ENCODE measurements at places on chromosomes 2 and 18.

- H3K4me1 ChIP-seq = no peaks in the 10 kb centered on the region
- no peak overlapping the region for H3K27ac ChIP-seq
- H3K36me3 ChIP-seq = no peaks in the 10 kb centered on the region
- peaks cover 3% of the 10 kb centered on the region for H3K27me3 ChIP-seq
- no peak for DNase-seq
Measured at GRCh38 chr18:40938615-40939014, 1016.4 kb upstream of the PIK3C3 start.

DNA sequence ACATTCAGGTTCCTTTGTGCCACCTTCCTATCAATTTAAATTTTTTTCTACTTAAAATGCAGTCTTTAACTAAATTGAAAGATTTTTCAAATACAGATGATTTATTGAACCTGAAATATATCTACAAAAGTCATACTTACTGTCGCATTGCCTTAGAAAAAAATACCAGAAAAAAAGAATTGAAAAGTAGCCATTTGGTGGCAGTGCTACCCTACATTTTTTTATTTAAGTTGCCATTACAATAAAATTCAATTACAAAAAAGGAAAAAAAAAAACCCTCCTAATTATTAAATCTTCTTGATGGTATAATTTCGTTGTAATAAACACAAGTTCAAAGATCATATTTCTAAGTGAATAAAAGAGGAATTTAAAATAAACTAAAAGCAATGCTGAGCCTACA, 43.4 kb downstream of the DSC3 start:
- H3K4me3 ChIP-seq = no peak overlapping the region
- no peaks in the 10 kb centered on the region for H3K4me1 ChIP-seq
- no peak for DNase-seq
- no peaks in the 10 kb centered on the region for H3K27me3 ChIP-seq
- H3K27ac ChIP-seq = no peak overlapping the region

GRCh38 chr18:68757126-68757525, 40.8 kb upstream of the CCDC102B start:
- no peaks in the 10 kb centered on the region for H3K36me3 ChIP-seq
- no peak for DNase-seq
- no peaks in the 10 kb centered on the region for H3K4me1 ChIP-seq
- H3K4me3 ChIP-seq = no peak overlapping the region

GRCh38 chr2:159904959-159905305, 106.9 kb upstream of the CD302 start:
- H3K4me1 ChIP-seq = peaks cover 38% of the 10 kb centered on the region
- peaks cover 2% of the 10 kb centered on the region for H3K27me3 ChIP-seq
- H3K27ac ChIP-seq = peak overlapping the region; percentile 89
- H3K4me3 ChIP-seq = peak overlapping the region; percentile 96

DNA sequence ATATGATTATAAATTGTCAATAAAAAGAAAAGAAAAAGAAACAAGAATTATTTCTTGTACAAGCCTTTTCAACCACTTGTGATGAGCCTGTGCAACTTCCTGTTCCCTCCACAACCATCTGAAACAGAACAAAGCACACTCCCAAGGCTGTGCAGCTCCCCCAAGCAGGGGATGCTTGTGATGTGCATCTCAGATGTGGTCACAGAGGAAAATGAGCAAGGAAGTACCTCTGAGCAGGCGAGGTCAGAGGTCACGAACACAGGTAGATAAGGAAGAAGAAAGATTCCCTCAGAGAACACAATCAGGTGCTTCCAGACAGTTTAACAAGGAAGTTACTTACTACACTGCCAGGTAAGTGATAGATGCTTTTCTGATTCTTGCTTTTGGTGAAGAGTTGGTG, 274.8 kb upstream of the SLC39A10 start:
- no peak overlapping the region for H3K27ac ChIP-seq
- H3K4me3 ChIP-seq = peak overlapping the region; percentile 18
- H3K4me1 ChIP-seq = peaks cover 12% of the 10 kb centered on the region
- H3K36me3 ChIP-seq = peaks cover 3% of the 10 kb centered on the region
- DNase-seq = no peak

DNA sequence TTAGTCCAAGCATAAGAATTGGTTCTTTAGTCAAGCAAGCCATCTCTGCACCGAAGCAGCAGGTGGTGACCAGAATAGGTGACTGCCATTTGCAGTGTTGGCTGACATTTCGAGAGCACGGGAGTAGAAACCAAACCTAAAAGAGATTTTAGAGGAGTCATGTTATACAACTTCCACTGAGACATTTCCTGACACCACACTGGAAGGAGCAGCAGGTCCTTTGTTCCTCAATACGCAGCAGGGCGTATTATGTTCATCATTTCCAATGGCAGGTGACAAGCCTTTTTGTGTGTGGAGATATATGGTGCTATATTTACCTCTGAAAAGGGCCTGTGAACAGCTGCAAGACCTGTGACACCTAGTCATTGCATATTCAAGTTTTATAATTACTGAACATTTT, 418.8 kb upstream of the NETO1 start:
- no peak overlapping the region for H3K4me3 ChIP-seq
- no peaks in the 10 kb centered on the region for H3K4me1 ChIP-seq

DNA sequence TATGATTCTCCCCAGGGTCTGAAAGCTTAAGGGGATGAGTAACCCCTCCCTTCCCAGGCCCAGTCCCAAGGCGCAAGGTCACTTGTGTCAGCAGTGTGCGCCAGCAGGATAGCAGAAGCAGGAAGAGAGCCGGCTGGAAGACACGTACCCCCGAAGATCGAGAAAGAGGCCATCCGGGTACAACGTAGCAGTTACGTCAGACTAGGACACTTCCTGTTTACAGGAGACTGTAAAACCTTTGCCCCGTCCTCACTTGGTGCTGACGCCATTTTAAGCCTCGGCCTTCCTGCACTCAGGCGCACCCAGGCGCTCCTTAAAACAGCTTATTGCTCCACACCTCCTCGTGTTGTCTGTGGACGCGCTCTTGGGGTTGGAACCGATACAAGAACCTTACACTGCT, 6.5 kb downstream of the CRYGB start:
- H3K27ac ChIP-seq = no peak overlapping the region
- no peak overlapping the region for H3K4me3 ChIP-seq
- DNase-seq = no peak
- no peaks in the 10 kb centered on the region for H3K36me3 ChIP-seq
- H3K27me3 ChIP-seq = no peaks in the 10 kb centered on the region
- H3K4me1 ChIP-seq = peaks cover 12% of the 10 kb centered on the region

DNA sequence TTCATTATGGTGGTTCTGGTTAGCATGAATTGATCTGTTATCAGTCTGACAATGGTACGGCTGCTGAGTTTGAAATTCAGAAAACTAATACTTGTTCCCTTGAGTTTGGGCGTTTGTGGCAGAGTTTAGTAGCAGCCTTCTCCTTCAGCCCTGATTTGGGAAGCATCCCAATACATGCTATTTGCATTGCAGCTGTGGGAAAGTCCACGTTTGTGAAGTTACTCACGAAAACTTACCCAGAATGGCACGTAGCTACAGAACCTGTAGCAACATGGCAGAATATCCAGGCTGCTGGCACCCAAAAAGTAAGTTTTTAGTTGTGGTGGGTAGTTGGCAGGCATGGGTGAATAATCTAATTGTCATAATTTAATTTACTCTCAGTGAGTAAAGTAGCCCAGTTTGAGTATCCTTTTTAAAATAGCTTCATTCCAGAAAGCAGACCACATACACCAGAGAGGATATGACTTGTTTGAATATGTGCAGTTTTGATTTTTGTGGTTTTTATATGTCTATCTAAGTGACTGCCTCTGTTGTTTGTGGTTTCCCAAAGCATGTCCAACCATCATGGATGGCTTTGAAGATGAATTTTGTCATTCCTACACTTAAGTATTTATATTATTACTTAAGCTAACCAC, 12.2 kb downstream of the DGUOK start:
- no peaks in the 10 kb centered on the region for H3K27me3 ChIP-seq
- no peak overlapping the region for H3K27ac ChIP-seq
- no peak overlapping the region for H3K4me3 ChIP-seq
- peaks cover 81% of the 10 kb centered on the region for H3K4me1 ChIP-seq
- no peak for DNase-seq
- peaks cover 4% of the 10 kb centered on the region for H3K36me3 ChIP-seq

GRCh38 chr2:43193652-43194120, 32.7 kb downstream of the ZFP36L2 start:
- no peaks in the 10 kb centered on the region for H3K36me3 ChIP-seq
- peaks cover 59% of the 10 kb centered on the region for H3K4me1 ChIP-seq
- peak overlapping the region; percentile 89 for H3K27ac ChIP-seq
- DNase-seq = no peak

- peaks cover 20% of the 10 kb centered on the region for H3K27me3 ChIP-seq
- no peak overlapping the region for H3K4me3 ChIP-seq
- no peak overlapping the region for H3K27ac ChIP-seq
- H3K36me3 ChIP-seq = no peaks in the 10 kb centered on the region
- no peak for DNase-seq
Measured at GRCh38 chr2:210226223-210226622, 976 bp upstream of the ACADL start.

- H3K4me3 ChIP-seq = peak overlapping the region; percentile 49
- H3K36me3 ChIP-seq = no peaks in the 10 kb centered on the region
- H3K27me3 ChIP-seq = no peaks in the 10 kb centered on the region
- DNase-seq = no peak
- H3K4me1 ChIP-seq = peaks cover 39% of the 10 kb centered on the region
Measured at GRCh38 chr2:45843136-45843535, 191.7 kb downstream of the PRKCE start.

GRCh38 chr2:15754703-15755099, 163.0 kb downstream of the DDX1 start:
- no peak for DNase-seq
- no peaks in the 10 kb centered on the region for H3K4me1 ChIP-seq
- H3K27me3 ChIP-seq = no peaks in the 10 kb centered on the region
- H3K4me3 ChIP-seq = no peak overlapping the region
- no peaks in the 10 kb centered on the region for H3K36me3 ChIP-seq
- H3K27ac ChIP-seq = no peak overlapping the region

DNA sequence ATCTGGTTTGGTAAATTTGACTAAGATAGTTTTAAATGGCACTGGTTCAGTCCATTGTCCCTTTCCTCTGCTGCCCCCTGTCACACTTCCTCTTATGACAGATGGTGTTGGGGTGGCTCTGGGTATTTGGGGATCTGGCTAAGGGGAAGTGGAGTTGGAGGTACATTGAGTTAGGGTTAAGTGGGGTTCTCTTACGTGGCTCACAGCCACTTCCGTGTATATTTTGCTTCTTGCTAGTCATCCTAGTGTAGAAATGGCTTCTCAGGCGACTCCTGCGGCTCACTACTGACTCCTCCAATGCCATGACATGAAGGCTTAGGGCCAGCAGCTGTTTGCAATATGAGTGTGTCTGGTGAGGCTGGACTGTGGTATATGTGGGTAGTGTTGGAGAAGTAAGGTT, 187.0 kb downstream of the HAUS1 start:
- H3K4me3 ChIP-seq = no peak overlapping the region
- peaks cover under 1% of the 10 kb centered on the region for H3K4me1 ChIP-seq
- H3K27ac ChIP-seq = no peak overlapping the region
- DNase-seq = no peak
- peaks cover 1% of the 10 kb centered on the region for H3K27me3 ChIP-seq
- H3K36me3 ChIP-seq = no peaks in the 10 kb centered on the region

DNA sequence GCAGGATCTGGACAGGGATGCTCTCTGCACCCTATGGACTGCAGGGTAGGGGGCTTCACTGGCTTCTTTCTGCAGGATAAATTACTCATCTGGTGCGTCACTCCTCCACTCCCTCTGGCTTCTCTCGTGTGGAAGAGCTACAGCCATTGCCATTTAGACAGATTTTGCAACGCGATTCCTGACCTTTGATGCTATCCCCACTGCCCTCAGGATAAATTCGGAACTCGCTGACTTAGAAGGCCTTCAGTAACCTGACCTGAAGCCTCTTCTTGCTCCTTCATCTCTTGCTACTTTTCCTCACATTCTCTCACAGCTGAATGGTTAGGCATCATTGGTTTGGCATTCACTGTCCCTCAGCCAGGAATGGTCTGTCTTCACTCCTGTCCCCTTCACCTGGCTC, 5.3 kb downstream of the NIFK start:
- peaks cover 25% of the 10 kb centered on the region for H3K36me3 ChIP-seq
- H3K27me3 ChIP-seq = no peaks in the 10 kb centered on the region
- no peak for DNase-seq
- H3K4me1 ChIP-seq = peaks cover 20% of the 10 kb centered on the region
- H3K4me3 ChIP-seq = no peak overlapping the region
- peak overlapping the region; percentile 37 for H3K27ac ChIP-seq

GRCh38 chr18:56532176-56532840, 106.1 kb downstream of the TXNL1 start:
- H3K4me1 ChIP-seq = no peaks in the 10 kb centered on the region
- H3K27ac ChIP-seq = no peak overlapping the region
- DNase-seq = no peak
- H3K27me3 ChIP-seq = peaks cover 7% of the 10 kb centered on the region
- H3K4me3 ChIP-seq = no peak overlapping the region

DNA sequence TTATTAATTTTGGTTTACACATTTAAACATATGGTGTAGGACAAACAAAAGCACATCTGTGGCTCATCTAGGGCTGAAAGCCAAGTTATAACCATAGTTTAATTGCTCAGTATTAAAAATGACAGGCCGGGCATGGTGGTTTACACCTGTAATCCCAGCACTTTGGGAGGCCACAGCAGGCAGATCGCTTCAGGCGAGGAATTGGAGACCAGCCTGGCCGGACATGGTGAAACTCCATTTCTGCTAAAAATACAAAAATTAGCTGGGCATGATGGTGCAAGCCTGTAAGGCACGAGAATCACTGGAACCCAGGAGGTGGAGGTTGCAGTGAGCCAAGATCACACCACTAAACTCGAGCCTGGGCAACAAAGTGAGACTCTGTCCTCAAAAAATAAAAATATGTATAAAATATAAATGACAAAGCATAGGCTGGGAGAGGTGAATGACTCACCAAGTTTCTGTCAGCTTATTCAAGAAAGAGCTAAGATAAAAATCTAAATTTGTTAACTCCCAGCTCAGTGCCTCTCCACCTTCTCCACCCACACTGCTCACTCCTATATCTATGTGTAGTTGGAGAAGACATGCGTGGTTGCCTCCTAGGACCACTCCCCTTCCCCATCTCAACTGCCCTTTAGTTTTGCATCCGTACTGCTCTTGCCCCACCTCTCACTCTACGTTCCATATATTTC, 79.2 kb upstream of the PID1 start:
- H3K36me3 ChIP-seq = no peaks in the 10 kb centered on the region
- H3K27ac ChIP-seq = no peak overlapping the region
- H3K4me1 ChIP-seq = no peaks in the 10 kb centered on the region
